COR-L47 (cell line): ENCODE measurements at places on chromosomes 7 and 10.
A peak's percentile ranks its signal among the peaks of the same experiment; 100 is the strongest.

DNA sequence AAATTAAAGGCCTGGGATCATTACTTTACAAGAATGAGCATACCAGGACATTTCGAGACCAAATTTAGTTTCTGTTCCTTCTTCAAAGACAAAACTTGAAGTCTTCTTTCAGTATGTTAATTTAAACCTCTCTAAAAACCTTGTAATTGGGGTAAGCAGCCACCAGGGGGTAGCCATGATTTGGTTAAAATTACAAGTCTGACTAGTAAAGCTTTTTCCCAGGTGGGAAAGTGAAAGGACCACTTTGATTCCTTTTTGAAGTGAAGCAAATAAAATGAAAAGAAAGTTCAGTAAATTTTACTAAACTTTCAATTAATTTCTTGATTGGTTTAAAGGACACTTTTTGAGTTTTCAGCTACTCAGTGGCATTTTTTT, 294.3 kb downstream of the BBS9 start:
- no peak for DNase-seq

DNA sequence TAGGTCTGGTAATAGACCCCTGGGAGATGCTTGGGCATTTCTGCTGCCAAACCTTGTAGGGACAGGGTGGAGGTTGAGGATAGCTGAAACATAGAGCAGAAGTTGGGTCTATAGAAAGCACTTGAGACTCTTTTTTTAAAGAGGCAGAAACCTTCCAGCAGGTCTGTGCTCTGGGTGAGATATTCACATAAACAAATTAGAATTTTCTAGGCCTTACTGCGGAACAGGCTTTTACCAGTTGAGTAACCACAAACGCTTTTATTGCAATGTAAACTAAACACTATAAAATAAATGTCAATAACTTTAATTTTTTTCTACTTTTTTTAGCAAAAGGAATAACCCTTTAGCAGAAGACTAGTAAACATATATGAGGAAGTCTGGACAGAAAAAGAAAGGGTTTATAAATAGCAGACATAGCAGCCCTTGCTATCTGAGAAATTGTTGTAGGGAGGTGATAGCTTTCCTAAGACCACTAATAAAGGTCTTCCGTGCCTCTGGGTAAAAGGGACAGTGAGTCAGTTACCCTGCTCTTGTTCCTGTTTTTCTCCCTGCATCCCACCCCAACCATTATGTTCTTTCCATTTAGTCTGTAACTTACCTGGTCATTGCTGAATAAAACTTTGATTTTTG, 38.7 kb downstream of the CACNB2 start:
- DNase-seq = no peak

- DNase-seq = no peak
Measured at GRCh38 chr10:47026301-47027107, 115.3 kb downstream of the PTPN20 start.

DNA sequence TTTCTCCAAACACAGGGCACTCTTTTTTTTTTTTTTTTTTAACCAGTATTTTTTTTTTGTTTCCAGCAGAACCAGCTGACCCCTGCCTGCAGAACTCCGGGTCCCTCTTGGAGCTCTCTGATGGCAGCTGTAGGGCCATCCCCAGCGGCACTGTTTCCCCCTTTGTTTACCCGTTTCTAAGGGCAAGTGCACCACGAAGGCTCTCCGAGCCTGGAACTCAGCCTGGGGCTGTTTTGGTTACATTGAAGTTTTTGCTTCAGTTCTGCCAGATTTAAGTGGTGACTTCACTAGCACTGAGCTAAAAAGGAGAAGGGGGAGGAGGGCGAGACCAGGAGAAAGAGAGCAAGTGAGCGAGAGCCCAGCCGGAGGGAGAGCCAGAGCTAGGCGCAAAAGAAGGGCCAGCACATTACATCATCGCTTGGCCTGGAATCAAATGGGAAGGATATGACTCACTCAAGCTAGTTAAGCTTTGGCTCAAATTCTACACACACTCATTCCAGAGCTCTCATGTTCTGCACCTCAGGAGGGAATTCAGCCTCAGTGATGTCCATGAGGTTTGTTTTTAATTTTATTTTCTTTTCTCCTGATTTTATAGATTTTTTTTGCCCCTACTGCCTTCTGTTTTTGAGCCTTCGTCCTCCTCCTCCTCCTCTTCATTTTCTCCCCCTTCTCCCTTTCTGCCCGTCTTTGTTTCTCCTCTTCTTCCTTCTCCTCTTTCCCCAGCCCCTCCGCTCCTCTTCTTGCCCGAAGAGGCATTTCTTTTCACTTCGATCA, 272.3 kb downstream of the TRIL start:
- peak; percentile 72 for DNase-seq

- DNase-seq = no peak
Measured at GRCh38 chr7:92944633-92945032, 108.3 kb upstream of the CDK6 start.

DNA sequence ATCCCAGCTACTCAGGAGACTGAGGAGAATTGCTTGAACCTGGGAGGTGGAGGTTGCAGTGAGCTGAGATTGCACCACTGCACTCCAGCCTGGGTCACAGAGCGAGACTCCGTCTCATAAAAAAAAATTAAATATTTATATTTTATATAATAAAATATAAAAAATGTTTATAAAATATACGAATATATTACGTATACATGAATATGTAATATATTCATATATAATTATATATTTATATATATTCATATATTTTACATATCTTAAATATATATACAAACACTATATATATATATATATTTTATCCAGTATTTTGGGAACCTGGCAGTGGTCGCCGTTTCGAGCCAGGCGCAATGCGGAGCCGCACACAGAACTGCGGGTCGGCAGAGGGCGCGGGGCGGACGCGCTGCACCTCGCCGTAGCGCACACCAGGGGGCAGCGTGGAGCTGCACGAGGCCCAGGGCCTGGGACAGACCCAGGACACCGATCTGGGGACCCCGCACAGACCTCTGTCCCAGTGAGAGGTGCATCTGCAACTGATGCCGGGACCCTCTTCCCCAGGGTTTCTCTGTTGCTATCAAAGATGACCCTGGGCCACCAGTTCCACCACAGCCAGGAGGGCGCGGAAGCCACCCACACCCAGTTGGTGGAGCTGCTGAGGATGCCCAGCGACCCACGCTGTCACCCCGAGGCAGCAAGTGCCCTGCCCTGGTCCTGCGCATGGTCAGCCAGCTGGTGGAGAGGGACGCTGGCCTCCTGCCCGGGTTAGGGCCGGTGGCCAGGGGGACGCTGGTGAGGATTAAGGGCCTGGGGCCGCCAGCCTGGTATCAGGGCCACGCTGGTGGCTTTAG, 22.7 kb downstream of the AP5Z1 start:
- no peak for DNase-seq

GRCh38 chr10:129388435-129388834, 78.6 kb upstream of the MGMT start:
- DNase-seq = no peak

DNA sequence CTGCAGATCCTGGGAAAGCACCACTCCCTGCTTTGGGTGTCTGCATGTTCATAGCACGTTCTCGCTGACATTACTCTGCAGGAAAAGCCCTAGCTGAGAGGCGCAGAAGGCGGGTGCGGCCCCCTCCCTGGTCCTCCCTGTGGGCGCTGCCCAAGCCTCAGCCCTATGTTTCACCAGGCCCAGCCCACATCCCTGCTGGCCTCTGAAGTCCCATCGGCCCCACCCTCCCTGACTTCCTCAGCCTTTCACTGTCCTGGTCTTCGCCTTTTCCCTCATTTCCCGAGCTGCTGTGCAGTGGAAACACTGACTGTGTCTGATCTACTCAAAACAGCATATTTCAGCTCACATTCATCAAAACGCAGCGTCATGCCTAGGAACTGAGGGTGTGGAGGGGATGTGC, 36.3 kb upstream of the DIP2C start:
- no peak for DNase-seq

- no peak for DNase-seq
Measured at GRCh38 chr10:77592946-77593636, 44.5 kb downstream of the KCNMA1 start.
